ENCODE measurements at places on chromosomes 5 and 9. TPM values are rescaled to one million over a fixed set of nuclear protein-coding genes. Genes with fewer than 3 reads are reported as not detected.
A peak's percentile ranks its signal among the peaks of the same experiment; 100 is the strongest.

DNA sequence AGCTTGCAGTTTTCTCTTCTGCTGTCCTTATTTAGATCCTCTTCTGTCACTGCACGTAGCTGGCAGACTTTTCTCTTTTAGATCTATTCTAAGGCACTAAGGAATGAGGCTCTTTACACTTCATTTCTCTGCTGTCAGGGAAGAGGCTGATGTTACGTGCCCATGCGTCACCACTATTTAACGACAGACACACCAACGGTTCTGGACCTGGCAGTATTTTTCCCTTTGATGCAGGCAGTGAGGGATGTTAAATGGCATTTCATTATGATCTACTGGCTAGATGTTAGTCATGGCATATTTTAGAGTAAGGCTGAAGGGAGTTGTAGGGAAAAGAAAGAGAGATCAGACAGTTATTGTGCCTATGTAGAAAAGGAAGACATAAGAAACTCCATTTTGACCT lies 8.2 kb upstream of the CRHBP start:
- H3K36me3 ChIP-seq: no peaks in the 10 kb centered on the region
- 0 out of 2 replicates have a peak, but pooled peaks cover 3% of the 10 kb centered on the region for H3K27me3 ChIP-seq
- H3K4me1 ChIP-seq: peaks cover 14% of the 10 kb centered on the region
- H3K4me3 ChIP-seq: no peak overlapping the region

FBXL7 gene
- total RNA-seq: 8.7 TPM

DNA sequence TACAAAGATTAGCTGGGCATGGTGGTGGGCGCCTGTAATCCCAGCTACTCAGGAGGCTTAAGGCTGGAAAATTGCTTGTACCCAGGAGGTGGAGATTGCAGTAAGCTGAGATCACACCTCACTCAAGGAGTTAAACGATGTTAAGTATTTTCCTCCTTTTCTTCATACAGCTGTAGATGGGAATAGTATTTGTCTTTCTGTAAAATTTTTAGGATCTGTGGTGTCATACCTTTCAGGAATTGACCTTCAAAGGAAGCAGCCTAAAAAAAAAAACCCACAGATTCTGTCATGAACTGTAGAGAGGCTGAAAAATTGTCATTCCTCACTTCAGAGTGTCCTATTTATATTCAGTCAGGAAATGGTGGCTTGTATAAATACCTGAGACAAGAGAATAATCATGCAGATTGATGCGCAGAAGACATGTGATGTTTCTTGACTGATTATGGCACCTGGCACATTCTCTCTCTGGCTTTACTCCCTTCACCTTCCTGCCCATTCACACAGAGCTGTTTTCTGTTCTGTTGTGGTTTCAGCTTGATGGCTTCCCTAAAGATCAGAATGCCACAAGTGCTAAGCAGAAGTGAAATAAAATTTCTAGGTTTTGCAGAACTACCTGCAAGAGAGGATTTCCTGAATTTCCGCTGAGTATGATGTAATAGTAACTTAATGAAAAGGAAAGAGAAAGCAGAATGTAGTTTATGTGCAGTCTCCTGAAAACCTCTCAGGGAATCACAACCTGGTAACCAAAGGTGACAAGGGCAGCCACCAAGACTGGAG lies 3.8 kb downstream of the IFNA1 start:
- 0 out of 2 replicates have a peak, but pooled peaks cover 3% of the 10 kb centered on the region for H3K4me1 ChIP-seq
- H3K36me3 ChIP-seq: no peaks in the 10 kb centered on the region
- DNase-seq: no peak
- H3K27me3 ChIP-seq: no peaks in the 10 kb centered on the region

GRCh38 chr9:122819326-122819725 lies 9.1 kb downstream of the PDCL start:
- peaks cover 8% of the 10 kb centered on the region for H3K36me3 ChIP-seq
- no peaks in the 10 kb centered on the region for H3K27me3 ChIP-seq
- H3K4me1 ChIP-seq: peaks cover 7% of the 10 kb centered on the region
- H3K4me3 ChIP-seq: no peak overlapping the region
- DNase-seq: peak; percentile 34

DNA sequence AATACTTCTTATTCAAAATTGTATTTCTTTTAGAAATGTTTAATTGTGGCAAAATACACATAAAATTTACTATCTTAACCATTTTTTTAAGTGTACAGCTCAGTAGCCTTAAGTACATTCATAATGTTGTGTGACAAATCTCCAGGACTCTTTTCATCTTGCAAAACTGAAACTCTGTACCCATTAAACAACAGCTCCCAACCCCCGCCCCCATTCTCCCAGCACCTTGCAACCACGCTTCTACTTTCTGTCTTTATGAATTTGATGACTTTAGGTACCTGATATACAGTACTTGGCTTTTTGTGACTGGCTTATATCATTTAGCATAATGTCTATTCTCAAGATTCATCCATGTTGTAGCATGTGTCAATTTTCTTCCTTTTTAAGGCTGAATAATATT lies 2.8 kb upstream of the IL5 start:
- no peaks in the 10 kb centered on the region for H3K27me3 ChIP-seq
- no peak overlapping the region for H3K4me3 ChIP-seq
- H3K4me1 ChIP-seq: no peaks in the 10 kb centered on the region

DNA sequence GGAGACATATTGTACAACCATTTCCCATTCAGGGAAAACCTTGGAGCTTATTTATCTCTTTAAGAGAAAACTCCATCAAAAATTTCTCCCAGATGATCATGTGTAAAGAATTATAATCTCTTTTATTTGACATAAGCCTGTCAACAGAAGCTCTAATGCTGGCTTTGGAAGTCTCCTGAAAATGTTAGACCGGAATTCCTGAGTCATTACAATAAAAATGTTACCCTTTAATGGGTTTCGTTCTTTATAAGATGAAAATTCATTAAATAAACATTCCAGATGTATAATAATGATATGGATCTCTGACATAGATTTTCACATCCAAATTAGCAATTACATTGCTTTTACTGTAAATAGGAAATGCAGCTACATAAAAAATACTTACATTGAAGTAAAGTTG lies 1036.4 kb downstream of the EFNA5 start:
- no peaks in the 10 kb centered on the region for H3K27me3 ChIP-seq
- H3K36me3 ChIP-seq: no peaks in the 10 kb centered on the region
- no peak overlapping the region for H3K27ac ChIP-seq

TICAM2 gene
- total RNA-seq: 1.9 TPM

All from GM23248 (cell line).